Activated CD8-positive, alpha-beta memory T cell treated with anti-CD3 and anti-CD28 coated beads for 4 hours (primary cell): ENCODE measurements at places on chromosomes 2 and 18.

DNA sequence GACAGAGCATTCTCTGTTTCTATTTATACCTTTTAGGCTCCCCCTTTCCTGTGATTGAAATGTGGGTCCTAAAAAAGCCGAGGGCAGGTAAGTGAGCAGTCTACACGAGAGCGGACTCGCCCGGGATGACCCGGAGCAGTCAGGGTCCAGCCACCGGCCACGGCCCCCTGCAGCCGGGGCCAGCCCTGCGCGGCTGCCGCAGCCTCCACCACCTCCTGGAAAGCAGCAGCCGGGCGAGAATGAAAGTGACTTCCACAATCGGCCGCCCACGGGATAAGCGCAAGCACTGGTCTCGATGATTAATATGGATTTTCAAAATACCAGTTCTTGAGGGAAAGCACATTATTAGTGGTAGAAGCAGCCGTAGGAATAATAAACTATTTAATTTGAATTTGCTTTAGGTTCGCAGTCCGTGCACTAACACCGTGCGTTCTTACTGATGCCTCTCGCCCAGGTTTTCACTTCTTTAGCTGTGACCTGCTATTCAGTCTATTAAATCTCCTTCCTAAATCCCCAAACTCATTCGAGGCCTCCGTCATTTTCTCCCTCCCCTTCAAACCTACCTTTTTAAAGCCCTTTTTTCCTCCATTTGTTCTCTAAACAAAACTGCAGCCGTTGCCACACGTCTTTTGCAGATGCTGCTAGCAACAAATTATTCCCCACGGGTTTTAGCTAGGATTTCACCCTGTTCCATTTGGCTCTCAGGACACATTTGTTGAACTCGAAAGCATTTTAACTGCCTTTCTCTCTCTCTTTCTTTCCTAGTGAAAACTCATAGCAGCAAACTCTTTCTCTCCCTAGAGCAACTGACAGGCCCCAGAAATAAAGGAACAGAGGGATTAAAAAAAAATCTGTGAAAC, 1015.1 kb upstream of the PIK3C3 start:
- no peak for DNase-seq

DNA sequence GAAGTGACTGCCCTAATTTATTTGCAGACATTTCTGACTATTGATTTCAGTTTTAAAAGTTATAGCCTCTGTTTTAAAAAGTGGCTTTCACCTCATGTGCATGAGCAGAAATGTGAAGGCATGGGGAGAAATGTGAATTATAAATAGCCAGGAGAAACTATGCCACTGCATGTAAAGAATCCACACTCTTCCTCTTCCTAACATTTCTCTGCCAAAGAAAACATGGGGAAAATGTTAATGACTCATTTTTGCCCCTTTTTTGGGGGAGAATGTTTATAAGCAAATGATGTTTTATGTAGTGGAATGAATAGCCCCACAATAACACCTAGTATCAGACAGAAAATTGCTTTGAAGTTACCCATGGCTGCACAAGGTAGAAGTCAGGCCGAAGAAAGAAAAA, 249.0 kb upstream of the TANK start:
- no peak for DNase-seq

GRCh38 chr2:234932591-234933168, 19.1 kb upstream of the SH3BP4 start:
- DNase-seq = no peak

DNA sequence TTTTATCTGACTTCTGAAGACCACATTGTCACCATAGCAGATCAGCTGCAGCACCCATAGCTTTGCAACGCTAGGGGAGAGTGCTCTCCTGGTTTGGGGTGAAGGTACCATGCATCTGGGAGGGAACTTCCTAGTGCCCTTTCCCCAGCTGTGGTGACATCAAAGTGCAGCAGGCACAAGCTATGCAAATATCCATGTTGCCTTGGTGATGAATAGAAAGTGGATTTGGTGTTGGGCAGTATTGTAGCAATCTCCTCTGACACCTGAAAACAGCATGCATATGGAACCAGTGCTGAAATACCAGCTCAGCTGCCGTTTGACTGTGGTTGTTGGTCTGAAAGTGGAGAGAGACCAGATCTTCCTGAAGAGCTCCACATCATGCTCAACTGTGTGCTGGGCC, 37.1 kb downstream of the BCL2L11 start:
- DNase-seq = no peak

GRCh38 chr2:168926621-168927386, 25.7 kb downstream of the G6PC2 start:
- no peak for DNase-seq

DNA sequence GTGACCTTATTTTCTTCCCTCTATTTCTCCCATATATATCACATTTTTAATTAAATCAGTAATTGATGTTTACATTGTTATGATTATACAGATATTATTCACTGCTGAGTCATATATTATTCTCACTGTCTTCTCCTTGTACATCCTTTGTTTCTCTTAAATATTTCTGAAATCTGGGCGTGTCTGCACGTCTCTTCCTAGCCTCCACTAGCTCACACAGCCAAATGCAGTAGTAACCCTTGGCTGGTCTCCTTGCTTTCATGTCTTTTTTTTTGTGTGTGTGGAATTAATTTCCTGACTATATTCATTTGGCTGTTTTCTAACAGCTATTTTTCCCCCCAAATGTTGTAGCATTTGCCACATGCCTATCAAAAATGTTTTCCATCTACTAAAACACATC, 15.8 kb downstream of the CCNYL1 start:
- no peak for DNase-seq

DNA sequence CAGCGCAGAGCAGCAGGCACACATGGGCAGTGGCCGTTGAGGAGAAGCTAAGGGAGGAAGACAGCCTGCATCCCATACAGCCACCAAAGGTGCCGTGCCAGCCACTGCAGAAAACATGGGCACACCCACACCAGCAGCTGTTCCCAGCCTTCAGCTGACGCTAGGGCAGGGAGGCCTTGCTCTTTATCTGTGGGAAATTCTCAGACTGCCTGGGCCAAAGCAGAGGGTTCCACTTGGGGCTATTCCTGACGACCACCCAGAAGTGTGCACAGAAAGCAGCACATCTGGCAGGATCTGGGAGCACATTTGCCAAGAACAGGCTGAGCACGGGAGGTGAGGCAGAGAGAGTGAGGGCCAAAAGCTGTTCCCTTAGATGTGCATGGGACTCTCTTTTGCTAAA, 101.3 kb upstream of the SOX11 start:
- DNase-seq = no peak

DNA sequence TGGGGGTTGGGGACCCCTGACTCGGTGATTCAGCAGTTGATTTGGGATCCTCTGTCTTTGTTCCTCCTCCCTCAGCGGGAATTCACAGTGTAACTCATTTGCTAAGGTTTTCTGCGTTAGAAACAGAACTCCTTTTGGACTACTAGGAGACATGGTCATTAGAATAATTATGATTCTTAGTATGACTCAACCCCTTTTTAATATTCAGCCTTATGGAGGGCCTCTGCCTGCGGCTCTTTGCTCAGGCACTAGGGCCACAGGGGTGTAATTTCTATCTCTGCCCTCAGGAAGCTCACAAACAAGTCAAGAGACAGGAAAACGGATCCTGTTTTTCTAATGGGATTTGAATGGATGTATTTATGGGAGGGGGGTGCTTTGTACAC, 117.4 kb downstream of the SPTBN1 start:
- no peak for DNase-seq

GRCh38 chr2:159755788-159756187, 42.2 kb downstream of the CD302 start:
- no peak for DNase-seq

DNA sequence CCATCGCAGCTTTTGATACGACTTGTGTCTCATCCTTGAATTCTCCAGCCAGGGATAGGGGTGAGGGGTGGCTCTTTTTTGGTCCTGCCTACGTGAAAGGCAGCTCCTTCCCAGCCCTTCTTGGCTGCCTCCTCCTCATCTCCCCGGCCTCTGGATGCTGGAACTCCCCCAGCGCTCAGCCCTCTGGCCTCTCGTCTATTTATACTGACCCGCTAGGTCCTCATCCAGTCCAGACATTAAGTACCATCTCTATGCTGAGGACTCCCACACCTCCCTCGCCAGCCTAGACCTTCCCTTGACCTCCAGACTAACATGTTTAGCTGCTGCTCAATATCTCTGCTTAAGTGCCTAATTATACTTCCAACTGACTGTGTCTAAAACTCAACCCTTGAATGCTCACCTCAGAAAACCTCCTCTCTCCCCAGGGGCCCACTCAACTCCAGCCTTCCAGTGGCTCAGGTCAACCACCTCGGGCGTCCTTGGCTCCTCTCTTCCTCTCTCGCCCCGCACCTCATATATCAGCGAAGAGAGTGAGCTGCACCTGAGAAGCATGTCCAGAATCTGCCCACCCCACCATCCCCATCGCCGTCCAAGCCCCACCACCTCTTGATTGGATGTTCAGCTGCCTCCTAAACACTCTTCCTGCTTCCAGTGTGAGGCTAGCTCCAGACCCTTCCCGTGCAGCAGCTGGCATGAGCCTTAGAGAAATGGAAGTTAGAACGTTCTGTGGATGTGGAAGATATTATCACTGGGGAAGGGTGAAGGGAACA, 34.8 kb downstream of the TOGARAM2 start:
- DNase-seq = no peak

DNA sequence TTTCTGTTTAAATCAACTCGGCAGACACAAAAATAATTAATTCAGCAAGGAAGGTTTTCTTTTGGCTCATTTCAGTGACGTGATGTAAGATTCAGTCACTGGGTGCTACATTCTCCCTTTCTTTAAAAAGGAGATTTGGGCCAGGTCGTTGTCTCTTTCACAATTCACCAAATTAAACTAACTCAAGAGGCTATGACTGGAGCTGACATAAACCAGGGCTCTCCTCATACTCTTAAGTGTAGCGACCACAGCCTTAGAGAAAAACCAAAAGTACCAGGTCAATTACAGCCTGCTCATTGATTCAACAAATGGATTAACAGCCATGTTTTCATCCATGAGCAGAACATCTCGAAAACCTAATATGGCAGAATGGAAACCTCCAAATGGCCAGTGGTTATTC, 85.7 kb downstream of the PAX3 start:
- no peak for DNase-seq

DNA sequence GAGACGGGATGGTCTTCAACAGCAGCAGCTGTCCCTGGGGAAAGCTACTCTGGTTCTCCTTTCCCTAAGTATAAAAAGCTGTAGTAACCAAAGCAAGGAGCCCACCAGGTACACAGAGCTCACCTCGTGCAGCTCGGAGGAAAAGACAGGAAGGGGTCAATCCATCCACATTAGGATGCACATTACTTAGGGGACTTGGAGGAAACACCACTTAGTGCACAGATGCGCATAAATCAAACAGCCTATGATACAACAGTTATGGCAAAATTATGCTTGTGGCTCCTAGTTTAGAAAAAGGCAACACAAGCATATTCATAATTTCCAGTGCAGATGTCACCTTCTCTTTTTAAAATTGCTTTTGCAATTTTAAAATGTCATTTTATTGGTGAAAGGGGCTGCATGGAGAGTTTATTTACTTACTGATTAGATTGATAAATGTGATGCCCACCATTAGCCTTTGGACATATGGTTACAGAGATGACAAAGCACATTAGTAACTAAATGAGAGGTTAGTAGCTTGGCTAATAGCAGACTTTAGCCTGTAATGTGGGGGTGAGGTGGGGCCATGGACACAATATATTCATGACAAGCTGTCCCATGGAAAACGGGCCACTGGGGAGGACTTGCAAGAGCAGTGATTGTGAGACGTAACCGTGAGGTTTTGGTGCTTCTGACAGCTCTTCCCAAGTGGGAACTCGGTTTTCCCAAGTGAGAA, 199.8 kb downstream of the MYT1L start:
- DNase-seq = no peak

- DNase-seq = no peak
Measured at GRCh38 chr18:24499814-24500213, 39.4 kb downstream of the HRH4 start.

DNA sequence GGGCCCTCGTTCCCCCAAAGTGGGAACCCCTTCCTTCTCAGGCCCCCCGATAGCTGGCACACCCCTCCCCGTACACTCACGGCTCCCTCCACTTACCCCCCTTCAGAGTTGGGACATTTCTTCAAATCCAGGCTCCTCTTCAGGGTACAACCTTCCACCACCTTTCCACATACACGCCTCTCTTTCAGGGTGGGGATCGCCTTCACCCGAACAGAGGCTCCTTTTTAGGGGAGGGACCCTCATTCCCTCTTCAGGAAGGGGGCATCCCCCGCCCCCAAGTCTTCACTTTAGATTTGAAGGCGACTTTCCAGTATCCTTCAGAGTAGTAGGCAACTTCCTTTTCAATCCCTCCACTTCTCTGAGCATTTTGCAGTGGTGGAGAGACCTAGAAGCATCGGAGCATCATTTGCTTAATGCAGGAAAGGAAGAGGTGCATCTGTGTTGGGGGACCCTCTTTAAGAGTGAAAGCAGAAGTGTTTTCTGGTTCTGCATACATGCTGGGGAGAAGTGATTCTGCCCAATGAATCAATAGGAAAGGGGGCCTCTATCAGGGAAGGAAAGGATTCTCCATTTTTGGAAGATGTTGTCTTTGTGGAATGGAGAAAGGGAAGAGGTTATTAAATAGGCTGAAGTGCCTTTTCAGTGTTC, 845 bp downstream of the EML4 start:
- DNase-seq = no peak

DNA sequence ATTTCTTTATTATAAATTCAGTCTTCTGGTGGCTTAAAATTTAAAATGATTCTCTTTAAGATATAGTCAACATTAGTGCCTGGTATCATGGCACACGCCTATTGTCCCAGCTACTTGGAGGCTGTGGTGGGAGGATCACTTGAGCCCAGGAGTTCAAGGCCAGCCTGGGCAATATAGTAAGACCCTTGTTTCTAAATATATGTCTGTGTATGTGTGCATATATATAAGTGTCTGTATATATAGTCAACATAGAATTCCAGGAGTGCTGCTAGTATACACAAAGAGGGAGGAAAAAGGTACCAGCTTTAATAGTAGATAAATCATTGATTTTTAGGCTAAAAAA, 24.9 kb downstream of the EIF4E2 start:
- DNase-seq = no peak

DNA sequence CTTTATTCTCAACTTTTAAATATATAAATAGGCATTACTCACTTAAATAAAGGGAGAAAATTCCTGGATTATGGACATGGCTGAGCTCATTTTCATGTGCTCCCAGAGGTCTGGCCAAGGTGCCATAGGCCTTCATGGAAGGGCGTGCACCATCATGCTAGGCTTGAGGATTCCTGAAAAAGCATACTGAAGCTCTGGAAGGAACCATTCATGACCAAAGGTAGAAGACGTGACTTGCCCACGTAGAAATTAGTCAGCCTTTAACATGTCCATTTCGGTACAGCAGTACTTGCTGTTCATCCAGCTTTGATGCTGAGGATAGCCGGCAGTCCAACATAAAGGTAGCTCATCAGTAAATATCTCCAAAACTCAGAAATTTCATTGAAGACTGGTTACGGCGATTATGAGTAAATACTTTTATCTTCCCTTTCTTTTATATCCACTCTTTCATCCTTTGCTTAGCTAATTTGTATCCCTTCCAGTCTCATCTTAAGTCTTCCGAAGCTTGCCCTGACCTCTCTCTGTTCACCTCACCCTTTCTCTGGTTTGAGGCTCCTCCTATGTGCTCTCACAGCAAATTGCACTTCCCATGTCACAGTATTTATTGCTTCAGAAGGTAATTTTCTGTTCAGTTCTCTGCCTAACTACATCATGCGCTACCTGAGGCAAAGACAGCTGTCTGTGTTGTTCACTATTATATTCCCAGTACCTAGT, 32.3 kb upstream of the ASNSD1 start:
- no peak for DNase-seq

- DNase-seq = no peak
Measured at GRCh38 chr2:48240912-48241311, 289.0 kb upstream of the STON1 start.

- DNase-seq = no peak
Measured at GRCh38 chr2:96470109-96470508, 35.0 kb downstream of the NEURL3 start.

- no peak for DNase-seq
Measured at GRCh38 chr2:236159778-236160170, 8.4 kb downstream of the GBX2 start.
